ENCODE measurements at places on chromosomes 4 and X. TPM values are rescaled to one million over a fixed set of nuclear protein-coding genes. Genes with fewer than 3 reads are reported as not detected.

DNA sequence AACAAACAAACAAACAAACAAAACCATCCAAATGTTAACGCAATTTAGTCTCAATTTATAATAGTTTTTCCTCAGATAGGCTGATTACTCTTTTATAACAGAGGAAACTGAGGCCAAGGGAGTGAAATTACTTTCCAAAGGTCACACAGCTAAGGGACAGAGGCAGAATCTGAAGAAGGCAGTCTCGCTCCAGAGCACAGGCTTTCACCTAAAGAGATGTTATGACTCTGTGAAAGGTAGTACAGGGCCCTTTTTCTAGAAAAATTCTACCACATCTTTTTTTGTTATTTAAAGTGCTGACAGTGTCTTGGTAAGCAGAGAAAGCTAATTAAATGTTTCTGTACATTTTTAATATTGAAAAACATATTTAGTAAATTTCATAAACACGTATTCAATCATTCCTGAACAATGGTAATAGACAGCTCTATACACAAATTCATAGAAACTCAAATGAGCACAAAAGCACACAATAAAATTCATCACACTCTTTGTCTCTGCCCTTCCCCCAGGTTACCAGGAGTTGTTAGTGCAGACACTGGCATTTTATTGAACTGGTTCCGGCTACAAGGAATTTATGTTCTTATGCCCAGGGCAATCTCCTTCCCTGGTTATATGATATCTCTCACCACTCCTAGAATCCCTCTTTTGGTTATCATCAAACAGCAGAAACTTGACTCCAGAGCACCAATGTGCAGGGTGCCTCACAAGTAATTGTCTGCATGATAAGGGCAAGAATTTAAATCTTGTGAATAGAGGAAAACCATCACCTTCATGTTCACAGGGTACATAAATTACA lies 7.7 kb upstream of the APBB2 start:
- no peak for DNase-seq

DNA sequence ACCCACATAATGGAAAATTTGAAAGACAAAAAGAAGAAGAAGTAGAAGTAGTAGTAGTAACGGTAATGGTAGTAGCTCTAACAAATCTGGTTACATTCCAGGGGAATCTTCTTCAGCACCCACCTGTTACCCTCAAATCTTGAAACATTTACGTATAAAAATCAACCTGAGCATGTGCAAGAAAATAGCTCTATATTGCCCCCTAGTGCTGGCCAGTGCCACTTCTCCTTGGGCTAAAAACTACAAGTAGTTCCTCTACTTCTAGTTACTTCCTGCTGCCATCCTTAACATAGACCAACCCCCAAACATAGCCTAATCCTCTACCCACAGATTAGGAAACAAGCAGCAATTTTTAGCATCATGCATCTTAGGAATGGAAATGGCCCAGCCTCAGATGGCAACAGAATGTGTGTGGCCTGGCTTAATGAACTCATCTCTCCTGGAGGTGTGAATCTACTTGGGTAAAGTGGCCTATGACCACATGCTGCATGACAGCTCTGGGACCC lies 3.1 kb downstream of the PDGFC start:
- peak; percentile 84 for DNase-seq

DNA sequence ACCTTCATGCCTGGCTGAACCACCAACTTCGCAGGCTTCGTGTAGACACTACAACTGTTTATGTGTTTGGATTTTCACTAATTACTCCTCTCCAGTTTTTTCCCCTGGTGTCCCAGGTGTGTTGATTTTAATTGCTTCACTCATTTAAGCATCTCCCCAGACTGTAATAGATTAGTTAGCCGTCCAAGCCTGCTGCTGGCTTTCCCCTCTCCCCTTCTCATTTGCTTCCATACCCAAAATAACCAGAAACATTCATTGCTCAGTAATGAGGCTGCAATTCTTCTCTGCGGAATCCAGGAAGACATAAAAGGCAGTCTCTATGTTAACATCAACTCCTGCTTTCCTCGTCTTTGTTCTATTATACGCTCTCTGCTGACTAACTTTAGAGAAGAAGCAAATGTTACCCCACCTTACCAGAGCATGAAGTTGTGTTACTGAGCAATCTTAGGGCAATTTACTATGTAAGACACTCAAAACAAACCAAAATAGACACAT lies 37.9 kb upstream of the SCRG1 start:
- DNase-seq = no peak

DNA sequence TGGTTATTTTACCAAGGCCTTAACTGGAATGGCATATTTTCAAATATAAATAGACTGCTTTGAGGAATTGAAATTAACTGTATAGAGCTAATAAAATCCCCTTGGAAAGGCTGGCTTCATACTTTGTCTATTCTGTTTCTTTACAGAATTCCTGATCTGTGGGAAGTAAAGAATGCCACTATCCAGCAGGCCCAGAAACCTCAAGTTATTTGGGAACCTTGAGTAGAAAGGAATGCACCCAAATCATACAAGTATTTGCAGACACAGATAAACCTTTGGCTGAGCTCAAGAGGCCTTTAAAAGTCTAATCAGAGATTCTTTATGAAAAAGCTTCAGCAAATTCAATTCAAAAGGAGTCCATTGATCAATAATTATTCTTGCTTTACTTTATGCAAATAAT lies 975.7 kb upstream of the PABPC4L start:
- no peak for DNase-seq

GRCh38 chr4:185381288-185382196 lies 14.2 kb downstream of the LRP2BP start:
- no peak for DNase-seq

Gene CCNI
- polyA plus RNA-seq = 398 TPM

DNA sequence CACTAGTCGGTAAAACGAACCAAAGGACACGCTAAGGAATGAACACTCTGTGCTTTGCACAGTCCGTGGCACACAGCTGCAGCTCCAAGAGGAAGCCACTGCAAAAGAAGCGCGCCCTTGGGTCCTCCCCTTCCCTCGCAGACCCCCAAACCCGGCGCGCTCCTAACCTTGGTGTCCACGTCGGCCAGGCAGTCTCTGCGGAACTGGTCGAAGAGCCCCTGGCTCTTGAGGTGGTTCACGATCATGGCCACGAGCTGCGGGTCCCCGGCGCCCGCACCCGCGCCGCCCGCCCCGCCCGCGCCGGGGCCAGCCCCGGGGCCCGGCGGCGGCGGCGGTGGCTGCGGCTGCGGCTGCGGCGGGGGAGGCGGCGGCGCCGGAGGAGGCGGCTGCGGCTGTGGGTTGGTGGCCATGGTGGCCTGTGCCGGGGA lies 333 bp downstream of the BOD1L1 start:
- no peak for DNase-seq

- DNase-seq = no peak
Measured at GRCh38 chrX:38154818-38155217, 65.9 kb downstream of the SRPX start.

Gene ADAM29
- not detected for polyA plus RNA-seq

Gene GC
- polyA plus RNA-seq = 0.26 TPM

- no peak for DNase-seq
Measured at GRCh38 chrX:37613933-37614332, 42.5 kb downstream of the LANCL3 start.

- no peak for DNase-seq
Measured at GRCh38 chrX:86133761-86134160, 14.5 kb upstream of the DACH2 start.

- no peak for DNase-seq
Measured at GRCh38 chrX:154436983-154437752, at the start of gene GDI1. Gene GDI1, plus strand, starts transcription at chrX:154437154. Its CDS starts 101 bp downstream, at chrX:154437255.

DNA sequence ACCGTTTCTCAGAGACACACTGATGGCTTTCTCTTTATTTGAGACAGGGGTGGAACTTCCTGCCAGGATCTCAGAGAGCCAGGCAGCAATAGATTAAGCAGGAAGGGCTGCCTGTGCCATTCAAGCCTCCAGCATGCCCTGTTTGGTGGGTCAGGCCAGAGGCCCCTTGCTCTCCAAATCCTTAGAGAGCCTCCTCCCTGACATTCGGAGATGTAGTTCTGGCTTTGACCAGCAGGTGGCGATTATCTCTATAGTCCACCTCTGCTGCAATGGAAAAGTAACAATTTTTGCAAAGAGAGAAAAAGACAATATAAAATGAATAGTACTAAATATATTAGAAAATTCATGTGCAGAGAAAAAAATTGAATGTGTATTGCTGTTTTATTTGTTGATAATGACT lies 93.9 kb downstream of the NXF2B start:
- DNase-seq = peak; percentile 28

DNA sequence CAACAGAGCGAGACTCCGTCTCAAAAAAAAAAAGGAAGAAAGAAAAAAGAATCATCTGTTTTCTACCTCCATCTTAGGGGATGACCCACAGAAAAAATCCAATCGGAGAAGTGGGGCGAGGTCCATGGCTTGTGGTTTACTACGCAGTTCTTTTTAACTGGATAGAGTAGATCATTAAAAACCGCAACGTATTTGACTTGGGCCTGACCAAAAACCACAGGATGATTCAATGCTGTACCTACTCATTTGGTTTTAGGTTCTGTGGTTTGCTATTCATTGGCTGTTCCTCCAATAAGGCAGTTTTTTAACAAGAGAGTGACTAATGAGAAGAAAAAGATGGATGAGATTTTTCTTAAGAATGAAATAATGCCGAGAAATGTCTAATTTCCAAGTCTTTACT lies 83.7 kb downstream of the FREM3 start:
- DNase-seq = no peak

Gene MAGEB2
- not detected for polyA plus RNA-seq

- no peak for DNase-seq
Measured at GRCh38 chrX:23817979-23818336, 35.0 kb downstream of the SAT1 start.

Gene VCX
- 0.37 TPM for polyA plus RNA-seq

DNA sequence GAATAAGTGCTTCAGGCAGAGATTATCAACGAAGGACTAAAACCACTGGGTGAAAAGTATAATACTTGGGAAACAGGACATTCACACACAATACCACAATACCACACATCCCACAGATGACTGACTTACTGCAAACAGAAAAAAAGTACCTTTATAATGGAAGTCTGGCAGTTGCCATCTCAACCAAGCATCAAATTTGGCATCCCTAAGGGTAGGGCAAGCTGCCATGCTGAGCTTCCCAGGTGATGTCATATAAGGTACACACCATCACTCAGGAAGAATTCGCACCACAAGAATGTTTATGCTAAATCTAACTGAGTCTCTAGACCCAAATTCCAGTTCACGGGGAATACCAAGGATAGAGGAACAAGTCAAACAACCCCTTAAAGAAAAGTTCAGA lies 9.1 kb downstream of the QDPR start:
- no peak for DNase-seq

GRCh38 chrX:13533726-13534125 lies 35.7 kb upstream of the EGFL6 start:
- DNase-seq = no peak

- no peak for DNase-seq
Measured at GRCh38 chr4:76943790-76944189, 5.8 kb upstream of the SEPTIN11 start.

DNA sequence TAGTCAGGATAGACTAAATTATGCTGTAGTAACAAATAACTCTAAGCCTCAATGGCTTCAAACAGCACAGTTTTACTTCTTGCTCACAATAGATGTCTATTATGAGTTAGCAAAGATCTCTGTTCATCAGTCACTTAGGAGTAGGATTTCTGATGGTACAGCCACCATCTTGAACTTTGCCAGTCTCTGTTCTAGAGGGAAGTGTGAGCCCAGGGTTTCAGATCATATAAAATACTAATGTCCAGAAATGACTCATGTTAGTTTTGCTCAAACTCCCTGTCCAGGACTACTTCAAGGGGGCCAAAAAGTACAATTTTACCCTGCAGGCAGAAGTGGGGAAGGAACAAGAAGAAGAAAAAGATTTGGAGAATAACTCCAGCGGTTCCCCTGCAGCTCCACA lies 77.1 kb upstream of the LSM6 start:
- DNase-seq = no peak

GRCh38 chr4:121278811-121279368 lies 101.9 kb downstream of the QRFPR start:
- no peak for DNase-seq

GRCh38 chrX:154819771-154820341 lies 14.6 kb upstream of the MPP1 start:
- DNase-seq = no peak

DNA sequence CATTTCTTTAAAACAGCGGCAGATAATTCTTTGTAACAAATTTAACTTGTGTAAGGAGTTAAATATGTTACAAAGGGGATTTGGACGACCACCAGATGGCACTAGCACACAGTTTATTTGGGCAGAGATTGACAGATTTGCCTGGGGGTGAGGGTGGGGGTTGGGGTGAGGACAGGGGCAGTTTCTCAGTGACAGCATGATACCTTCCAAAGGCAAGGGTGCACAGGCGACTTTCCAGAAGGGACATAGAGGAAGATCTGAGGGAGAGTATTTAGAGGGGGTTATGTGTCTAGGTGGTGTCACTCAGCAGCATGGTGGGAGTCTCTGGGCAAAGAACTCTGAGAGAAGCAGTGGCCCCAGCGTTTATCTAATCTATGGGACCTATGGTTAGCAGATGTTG lies 9.6 kb upstream of the TMA16 start:
- peak; percentile 45 for DNase-seq

DNA sequence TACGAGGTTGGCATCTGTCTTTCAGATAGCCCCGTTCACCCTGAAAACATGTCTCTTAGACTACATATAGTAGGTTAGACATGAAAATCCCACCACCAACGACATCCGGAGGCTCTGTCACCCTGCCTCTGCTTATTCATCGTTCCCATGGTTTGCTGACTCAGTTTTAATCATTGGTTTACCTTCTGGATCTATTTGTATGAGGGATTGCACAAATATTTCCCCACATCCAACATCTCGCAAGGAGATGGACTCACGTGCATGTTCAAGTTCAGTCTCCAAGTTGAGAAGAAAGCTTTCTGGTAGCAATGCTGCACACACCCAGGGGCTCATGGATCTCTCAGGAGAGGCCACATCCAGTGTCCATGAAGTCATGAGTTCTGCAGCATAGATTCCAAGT lies 10.8 kb downstream of the CETN2 start:
- DNase-seq = no peak

- peak; percentile 7 for DNase-seq
Measured at GRCh38 chr4:94370533-94371254, 28.1 kb upstream of the HPGDS start.

- no peak for DNase-seq
Measured at GRCh38 chrX:151153086-151153485, 23.3 kb upstream of the GPR50 start.

GRCh38 chrX:40065296-40066046 lies 32.3 kb downstream of the BCOR start:
- no peak for DNase-seq

GRCh38 chrX:68725756-68726365 lies 78.4 kb downstream of the STARD8 start:
- no peak for DNase-seq

- DNase-seq = no peak
Measured at GRCh38 chrX:15142084-15142715, 127.7 kb downstream of the ASB9 start.

Gene CT45A2
- polyA plus RNA-seq = not detected

Gene MAGEB10
- not detected for polyA plus RNA-seq

DNA sequence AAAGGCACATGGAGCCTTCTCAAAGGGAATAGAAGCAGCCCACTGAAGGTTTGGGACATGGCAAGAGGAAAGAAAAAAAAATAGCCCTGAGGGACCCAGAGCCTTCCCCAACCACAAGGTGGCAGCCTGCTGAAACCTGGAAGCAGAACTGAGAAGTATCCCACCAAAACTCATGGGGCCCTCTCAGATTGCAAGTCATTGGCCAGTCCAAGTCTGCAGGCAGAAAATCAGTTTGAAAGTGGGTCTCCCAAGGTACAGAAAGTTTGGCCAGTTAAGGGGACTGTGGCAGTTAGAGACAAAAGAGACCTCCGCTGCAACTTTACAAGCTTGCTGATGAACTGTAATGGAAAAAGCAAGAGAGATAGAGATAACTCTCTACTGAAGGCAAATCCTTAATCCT lies 155.8 kb downstream of the ANTXR2 start:
- DNase-seq = no peak

Gene VMA21
- polyA plus RNA-seq = 29.9 TPM

Gene RNF128
- polyA plus RNA-seq = 12.7 TPM

Measured in renal pelvis (tissue), 12 donors.